ENCODE measurements at places on chromosomes 1 and 21.

- DNase-seq, result no peak
Observed at GRCh38 chr21:36463991-36464390, 15.9 kb downstream of the CLDN14 start.

GRCh38 chr1:164668491-164669400, 109.8 kb downstream of the PBX1 start:
- no peak for DNase-seq

GRCh38 chr1:39729842-39730241, 8.8 kb upstream of the PPIE start:
- no peak for DNase-seq

DNA sequence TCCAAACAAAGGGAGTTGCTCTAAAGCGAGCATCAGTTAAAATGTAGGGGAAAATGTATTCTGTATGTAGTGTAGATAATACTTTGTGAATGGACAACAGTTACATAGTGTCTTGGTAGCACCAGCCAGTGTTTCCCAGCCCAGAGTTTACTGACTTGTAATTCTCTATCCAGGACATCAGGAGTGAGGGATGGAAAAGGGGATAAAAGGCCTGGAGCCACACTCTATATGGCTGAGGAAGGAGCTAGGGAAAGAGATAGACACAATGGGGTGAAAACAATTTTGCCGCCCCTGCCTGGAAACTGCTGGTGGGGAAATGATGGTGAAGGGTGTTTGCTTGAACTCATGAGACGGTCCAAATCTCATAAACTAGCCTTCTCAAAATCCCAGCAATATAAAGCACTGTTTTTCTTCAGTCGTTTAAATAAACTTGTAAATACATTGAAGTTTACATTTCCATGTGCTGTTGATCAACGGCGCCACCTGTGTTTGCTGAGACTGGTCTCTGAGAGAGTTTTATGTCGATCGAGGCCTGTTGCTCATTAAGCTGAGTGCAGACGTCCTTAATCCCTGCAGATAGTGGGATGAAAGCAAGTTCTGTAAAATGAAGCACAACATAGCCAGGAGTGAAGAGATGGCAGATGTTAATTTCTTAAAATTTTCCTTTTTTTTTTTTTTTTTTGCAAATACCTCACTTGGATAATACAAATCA, 27.9 kb upstream of the AGO1 start:
- no peak for DNase-seq

DNA sequence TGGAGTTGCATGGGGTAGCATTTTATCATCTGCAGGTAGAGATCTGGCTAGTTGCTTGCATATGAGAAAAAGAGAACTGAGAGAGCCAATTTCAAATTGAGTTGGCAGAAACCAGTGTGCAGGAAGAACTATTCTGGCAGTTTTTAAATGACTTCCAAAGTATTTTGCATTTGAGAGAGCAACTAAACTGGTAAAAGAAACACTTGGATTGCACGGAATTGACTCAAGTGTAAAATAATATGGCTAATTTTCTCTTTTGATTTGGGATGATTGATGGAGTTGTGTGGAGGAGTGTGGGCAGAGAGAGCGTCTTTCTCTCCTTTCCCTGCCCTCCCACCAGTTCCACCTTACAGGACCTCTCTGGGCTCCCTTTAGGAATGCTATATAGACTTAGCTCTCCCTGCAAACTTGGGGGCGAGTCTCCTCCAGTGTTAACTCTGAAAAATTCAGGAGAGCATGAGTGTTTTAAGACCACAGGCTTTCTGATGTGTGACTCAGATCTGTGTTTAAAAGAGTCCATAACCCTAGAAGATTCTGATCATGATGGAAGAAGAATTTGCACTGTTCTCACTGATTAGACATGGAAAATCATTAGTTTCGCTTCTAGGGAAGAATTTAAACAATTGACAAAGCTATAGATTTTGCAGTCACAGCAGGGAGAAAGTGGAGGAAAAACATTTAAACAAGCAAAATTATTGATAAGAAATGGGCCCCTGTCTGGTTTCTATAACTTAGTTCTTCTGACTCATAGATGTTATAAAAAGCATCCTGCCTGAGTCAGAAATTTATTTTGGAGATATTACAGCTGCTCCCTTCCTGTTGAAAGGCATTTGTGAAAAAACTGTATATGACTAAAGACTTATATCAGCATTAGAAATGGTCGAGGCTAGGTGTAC, 24.9 kb upstream of the CTBS start:
- no peak for DNase-seq

DNA sequence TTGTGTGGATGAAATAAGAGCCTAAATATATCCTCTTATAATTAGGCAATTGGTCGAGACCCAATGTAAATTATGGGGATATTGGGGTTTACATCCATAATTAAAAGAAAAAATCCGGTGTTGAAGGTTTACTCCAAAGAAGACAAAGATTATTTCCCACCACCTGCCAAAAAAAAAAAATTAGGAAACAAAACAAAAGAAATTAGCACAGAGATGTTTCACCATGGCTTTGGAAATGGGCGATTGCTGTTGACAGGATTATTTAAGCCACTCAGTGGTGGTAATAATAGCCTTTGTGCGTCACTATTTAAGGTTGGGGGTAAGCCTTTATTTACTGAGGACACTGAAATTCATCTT, 585 bp upstream of the GLRX2 start:
- no peak for DNase-seq

GRCh38 chr1:201585093-201585483, 46.2 kb downstream of the NAV1 start:
- DNase-seq, result no peak

GRCh38 chr1:53043271-53043670, 18.7 kb upstream of the PODN start:
- no peak for DNase-seq

DNA sequence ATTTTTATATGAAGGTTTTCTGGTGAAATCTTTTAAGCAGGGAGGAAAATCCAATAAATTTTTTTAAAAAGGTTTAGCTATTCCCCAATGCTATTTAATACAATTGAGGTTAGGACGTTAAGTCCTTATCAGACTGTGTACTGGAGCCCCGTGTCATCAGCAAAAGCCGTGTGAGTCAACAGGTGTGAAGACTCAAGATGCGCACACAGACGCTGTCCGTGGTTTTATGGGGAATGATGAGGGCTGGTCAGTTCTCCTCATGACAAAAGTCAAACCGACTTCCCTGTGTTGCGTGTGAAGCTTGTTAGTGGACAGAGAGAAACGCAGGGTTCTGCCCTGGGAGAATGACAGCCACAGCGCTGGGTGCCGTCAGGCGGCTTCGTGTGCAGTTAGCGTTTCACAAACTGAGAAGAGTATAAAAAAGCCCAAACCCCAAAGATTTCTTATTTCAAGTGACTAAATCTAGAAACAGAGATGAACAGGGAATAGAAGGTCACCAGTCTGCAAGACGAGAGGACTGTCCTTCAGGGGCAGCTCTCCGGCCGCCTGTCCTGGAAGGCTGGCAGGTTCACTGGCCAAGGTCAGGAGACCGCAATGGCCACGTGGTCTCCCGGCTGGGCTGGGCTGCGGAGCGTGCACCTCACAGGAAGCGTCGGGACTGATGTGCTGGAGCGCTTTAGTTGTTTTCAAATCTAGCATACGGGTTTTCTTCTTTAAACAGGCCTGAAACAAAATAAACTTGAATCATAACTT, 22.4 kb downstream of the PTTG1IP start:
- DNase-seq, result no peak

GRCh38 chr1:245016700-245017099, 138.1 kb upstream of the KIF26B start:
- DNase-seq, result no peak

GRCh38 chr1:29518183-29518835, 282.0 kb downstream of the PTPRU start:
- no peak for DNase-seq

DNA sequence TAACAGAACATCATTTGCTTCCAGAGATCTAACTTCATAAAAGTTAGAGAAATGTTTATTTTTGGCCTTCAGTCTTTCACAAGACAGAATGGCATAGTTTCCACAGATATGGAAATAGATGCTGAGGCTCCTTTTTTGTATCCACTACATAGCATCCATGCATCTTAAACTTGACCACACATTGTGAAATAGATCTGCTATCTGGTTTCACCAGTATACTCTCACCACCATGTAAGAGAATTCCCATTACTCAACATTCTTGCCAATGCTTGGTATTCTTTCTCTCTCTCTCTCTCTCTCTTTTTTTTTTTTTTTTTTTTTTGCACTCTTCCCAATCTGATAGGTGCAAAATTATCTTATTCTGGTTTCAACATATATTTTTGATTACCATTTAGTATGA, 52.1 kb upstream of the PRMT6 start:
- no peak for DNase-seq

GRCh38 chr1:239816081-239816782, 275.5 kb upstream of the FMN2 start:
- DNase-seq, result no peak

GRCh38 chr1:20663365-20663764, 2.2 kb upstream of the DDOST start:
- no peak for DNase-seq

GRCh38 chr1:12029720-12030339, 10.5 kb downstream of the MIIP start:
- no peak for DNase-seq

GRCh38 chr1:223233019-223233409, 90.0 kb upstream of the TLR5 start:
- no peak for DNase-seq

DNA sequence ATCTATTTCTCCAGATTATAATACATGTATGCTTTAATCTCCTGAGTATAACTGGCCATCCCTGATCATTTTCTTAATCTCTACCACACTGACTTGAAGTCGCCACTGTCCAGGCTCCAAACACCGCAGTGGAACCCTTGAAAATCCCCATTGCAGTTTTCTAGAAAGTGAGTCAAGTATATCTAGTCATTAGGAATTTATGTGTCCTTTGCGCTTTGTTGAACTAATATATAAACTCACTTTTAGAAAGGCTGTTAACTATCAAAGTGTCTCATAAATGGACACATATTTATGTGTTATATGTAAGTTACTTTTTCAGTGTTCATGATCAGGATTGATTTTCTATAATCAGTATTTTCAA, 211.5 kb downstream of the PATJ start:
- no peak for DNase-seq

DNA sequence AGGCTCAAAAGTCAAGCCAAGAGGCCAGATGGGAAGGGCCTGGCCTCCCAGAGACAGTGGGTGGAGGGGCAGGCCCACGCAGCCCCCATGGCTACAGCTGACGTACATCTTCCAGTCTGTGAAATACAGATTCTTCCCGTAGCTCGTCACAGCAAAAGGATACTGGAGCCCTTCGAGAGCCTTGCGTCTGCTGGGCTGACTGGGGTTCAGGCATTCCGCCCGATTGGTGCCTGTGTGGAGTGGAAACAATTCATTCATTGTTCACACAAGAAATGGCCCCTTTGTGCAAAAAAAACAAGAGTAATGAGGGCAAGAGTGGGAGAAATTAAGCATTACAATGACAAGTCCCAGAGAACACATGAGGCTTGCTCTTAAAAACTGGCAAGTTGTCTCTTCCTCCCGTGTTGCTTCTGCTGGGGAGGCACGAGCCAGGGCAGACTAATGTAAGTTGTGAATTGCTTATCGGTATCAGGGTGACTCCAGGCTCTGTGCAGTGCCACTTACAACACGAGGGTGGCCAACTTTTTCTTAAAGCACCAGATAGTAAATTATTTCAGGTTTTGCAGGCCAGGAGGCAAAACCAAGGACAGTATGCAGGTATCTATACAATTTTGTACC, 85.1 kb downstream of the NID1 start:
- no peak for DNase-seq

DNA sequence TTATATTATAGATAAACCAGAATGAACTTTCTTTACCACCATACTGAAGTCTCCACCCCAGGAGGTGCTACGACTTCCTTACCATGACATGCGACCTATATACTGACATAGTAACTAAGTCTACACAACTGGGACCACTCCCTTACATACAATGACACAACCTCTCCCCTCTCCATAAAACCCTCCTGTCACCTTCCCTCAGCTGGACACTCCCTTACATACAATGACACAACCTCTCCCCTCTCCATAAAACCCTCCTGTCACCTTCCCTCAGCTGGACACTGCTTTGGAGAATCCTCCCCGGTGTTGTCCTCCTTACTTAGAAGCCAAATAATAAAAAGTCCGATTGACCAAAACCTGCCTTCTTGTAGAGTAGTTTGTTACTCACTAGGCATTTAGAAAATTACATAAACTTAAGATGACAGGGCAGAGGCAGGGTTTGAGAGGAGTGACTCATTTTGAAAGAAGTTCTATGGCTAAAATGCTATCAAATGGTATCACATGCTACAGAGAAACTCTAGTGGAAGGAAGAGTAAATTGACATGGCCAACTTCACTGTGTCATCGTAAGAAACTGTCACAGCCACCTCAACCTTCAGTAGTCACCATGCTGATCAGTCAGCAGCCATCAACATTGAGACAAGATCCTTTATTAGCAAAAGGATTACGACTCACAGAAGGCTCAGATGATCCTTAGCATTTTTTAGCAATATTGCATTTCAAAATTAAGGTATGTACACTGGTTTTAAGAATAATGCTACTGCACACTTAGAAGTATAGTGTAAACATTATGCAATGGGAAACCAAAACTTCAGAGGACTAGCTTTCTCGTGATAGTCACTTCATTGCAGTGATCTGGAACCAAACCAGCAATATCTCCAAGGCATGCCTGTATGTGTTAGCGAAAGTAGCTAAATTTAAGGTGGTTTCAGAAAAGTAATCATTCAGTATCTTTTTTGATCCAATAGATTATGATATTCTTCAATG, 56.4 kb downstream of the AHCTF1 start:
- DNase-seq, result no peak

All from NCI-H187 (cell line).